ENCODE measurements at places on chromosomes 5 and 9.

DNA sequence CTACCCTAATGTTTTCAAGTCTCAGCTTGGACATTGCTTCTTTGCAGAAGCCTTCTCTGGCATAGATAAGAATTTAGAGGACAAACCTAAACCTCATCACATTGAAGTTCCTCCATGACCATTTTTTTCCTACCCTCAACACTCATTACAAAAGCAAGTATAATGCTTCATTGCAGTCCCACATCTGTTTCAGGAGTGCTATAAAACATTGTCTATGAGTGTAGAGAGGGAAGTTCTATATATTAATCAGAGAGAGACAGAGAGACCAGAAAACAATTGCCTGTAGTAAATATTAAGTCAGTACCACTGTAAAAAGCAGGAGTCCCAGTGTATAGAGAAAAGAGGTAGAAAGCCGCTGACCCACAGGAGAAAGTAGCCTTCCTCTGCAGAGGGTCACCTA lies 149.7 kb downstream of the PRELID2 start:
- DNase-seq = no peak

DNA sequence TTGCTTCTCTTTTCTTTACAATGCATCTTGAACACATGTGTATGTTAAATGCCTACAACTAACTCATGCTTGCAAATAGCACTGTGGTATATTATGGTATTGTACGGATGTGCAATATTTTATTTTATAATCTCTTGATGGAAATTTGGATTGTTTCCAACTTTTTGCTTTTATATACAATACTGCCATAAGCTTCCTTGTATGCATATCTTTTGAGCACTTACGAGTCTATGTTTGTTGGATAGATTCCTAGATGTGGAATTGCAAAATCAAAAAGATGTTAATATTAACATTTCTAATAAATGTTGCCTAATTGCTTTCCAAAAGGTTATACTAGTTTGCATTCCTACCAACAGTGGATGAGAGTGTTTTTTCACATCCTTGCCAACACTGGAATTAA lies 3.4 kb upstream of the GALNT12 start:
- DNase-seq = no peak

- no peak for DNase-seq
Observed at GRCh38 chr9:14677872-14678271, 15.4 kb downstream of the ZDHHC21 start.

- no peak for DNase-seq
Observed at GRCh38 chr9:72579190-72579589, 57.8 kb downstream of the TMC1 start.

- DNase-seq = no peak
Observed at GRCh38 chr5:44536650-44537260, 147.5 kb upstream of the FGF10 start.

DNA sequence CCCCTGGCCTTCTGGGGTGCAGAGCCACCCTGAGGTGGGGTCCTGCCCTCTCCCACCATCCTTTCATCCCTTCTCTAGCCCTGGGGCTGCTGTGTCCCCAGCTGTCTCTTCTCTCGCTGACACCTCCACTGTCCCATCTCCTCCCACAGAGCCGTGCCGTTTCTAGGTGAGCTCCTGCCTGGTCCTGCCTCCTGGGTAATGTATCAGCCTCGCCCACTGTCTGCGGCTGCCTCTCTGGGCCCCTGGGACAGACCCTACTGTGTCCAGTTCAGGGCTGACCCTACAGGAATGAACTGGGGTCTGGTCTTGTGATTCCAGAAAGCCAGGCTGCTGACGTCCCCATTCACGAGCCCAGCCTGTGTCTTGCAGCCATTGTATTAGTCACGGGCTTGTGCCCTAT lies 4.1 kb downstream of the PAEP start:
- no peak for DNase-seq

DNA sequence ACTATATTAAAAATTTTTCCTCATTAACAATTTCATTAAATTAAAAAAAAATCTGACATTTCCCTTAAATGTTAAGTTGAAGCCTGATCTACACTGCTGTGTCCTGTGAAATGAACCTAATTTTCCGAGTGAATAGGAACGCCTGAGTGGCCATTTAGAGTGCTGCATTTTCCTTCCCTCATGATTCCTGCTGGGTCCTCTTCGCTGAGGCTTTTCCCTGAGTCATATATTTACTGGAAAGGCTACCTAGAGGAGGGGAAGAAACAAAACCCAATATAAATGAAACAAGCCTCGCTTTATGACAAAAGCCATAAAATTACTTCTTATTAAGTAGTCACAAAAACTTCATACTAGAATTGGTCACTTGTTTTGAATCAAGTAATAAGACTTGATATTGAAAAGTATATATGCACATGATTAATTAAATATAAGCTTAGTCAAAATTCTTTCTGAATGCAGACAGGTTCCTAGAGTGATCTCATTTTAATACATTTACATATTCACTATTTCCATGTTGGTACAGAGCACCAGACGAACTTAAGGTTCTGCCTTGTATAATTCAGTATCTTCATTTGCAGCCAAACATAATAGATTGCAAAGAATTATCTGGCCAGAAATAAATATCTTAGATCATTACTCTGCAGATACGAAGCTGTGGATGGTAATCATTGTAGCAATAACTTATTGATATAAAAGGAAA lies 6.3 kb upstream of the ISCA1 start:
- no peak for DNase-seq

- no peak for DNase-seq
Observed at GRCh38 chr5:68740226-68740910, 353.4 kb upstream of the SLC30A5 start.

GRCh38 chr9:127183814-127184582 lies 61.6 kb upstream of the ANGPTL2 start:
- no peak for DNase-seq

DNA sequence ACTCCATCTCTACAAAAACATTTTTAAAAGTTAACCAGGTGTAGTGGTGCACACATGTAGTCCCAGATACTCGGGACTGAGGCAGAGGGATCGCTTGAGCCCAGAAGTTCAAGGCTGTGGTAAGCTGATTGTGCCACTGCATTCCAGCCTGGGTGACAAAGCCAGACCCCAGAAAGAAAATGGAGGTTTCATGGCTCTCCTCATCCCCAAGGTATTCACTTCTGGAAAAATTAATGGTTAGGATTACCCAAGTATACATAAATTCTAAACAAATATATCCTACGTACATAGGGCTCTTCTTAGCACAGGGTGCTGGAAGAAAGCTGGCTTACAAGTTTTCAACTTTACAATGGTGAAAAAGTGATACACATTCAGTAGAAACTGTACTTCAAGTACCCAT lies 18.6 kb upstream of the RECK start:
- DNase-seq = no peak

DNA sequence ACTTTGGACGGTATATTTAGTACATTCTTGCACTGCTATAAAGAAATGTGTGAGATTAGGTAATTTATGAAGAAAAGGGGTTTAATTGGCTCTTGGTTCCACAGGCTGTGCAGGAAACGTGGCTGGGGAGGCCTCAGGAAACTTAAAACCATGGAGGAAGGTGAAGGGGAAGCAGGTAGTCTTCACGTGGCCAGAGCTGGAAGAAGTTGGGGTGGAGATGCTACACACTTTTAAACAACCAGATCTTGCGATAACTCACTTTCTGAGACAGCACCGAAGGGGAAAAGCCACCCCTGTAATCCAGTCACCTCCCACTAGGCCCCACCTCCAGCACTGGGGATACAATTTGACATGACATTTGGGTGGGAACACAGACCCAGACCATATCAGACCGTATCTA lies 13.5 kb downstream of the CNOT6 start:
- DNase-seq = no peak

Data from stimulated activated CD4-positive, alpha-beta T cell treated with anti-CD3 and anti-CD28 coated beads, Interleukin-12 subunit alpha, Interleukin-12 subunit beta, amount 100 ng/mL, for 48 hours (primary cell).